NCI-H1436 treated with DMSO at 0.1 percent for 48 hours (cell line): ENCODE measurements at places on chromosomes 5 and 9.

GRCh38 chr5:53446908-53447307 is 33.5 kb upstream of the FST start:
- DNase-seq = no peak

DNA sequence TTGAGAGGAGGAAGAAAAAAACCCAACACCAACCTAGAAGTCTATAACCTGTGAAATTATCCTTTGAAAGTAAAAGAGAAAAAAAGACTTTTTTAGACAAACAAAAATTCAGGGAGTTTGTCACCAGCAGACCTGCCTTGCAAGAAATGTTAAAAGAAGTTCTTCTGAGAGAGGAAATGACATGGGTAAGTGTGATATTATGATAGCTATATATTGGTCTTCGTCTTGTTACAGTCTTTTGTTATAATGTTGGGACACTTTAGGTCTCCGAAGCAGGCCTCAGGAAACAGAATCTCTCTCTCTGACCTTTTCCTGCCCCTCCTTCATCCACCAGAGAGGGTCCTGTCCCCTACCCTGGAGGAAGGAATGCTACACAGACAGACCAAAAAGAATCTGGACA is 16.6 kb upstream of the MLANA start:
- DNase-seq = no peak

DNA sequence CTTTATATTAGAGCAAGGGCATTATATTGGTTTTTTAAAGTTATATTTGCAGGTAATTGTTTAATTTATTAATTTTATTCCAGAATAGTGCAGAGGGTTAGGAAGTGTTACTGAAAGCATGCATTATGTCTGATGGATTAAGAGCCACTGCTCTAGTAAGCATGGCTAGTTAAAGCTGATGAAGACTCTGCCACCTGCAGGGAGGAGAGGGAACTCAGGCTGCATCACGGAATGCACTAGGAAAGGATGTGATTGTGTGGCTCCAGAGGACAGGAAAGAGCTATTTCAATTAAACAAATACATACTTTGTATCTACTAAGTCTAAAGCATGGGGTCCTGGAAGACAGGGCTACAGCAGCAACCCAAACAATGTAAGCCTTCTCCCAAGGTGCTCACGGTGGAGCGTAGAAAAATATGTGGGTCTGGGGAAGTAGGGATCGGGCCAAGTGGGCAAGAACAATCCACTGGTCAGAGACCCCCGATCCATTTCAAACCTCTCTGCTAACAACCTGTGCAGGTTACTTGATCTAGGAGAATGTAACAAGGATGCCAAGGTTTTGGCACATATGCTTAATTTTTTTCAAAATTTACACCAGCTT is 15.3 kb upstream of the GRXCR2 start:
- no peak for DNase-seq

GRCh38 chr5:83683836-83684235 is 36.8 kb downstream of the HAPLN1 start:
- DNase-seq = no peak

DNA sequence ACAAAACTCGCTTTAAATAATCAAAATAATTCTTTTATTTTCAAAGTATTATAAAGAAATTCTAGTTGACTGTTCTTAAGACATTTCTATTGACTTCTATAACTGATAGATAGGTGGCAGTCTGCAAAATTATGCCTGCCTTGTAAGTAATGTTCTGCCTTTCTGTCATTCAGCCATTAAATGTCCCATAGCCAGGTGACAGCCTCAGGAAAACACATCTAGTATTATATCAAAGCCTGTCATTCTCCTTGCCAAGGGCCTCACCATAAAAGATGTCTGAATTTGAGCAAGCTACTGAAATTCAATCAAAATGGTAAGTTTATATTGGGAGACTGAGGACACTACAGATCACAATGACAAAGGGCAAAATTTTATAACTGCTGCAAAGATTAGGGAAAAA is 170.4 kb upstream of the COX7C start:
- no peak for DNase-seq

DNA sequence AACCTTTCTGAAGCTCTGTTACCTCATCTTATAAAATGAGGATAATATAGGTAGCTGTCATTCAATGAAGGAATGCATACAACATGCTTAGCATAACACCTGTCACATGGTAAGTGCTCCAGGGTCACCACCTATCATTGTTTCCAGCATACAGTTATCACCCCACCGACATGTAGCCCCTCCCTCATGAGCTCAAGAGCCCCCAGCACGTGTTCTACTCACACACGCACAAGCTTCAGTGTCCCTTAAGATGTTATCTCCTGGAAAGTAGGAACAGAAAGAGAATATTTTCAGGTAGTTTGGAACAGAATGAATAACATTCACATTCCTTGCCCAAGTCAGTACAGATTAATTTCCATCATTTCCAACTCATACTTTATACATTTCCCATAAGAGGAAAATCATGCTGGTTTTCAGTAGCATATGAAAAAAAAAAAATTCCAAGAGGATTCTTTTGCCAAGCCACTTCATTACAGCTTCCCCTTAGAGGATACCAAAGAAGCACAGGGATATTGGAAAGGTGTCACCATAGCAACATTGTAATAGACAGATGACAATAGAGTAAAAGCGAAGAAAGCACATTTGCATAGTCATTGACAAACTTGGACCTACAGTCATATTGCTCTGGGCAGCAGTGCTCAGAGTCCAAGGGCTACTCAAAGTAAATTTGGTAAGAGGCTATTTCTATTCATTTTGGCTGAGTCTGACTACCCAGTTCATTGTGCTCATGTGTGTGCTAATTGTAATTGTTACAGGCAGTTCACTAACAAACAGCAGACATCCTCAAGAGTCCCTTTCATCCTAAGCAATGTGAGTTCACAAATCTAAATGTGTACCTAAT is 1.5 kb upstream of the MOB3B start:
- no peak for DNase-seq

- no peak for DNase-seq
Observed at GRCh38 chr5:135871268-135871915, 24.2 kb downstream of the IL9 start.

- DNase-seq = no peak
Observed at GRCh38 chr9:114908104-114908622, 22.2 kb downstream of the TNFSF8 start.

DNA sequence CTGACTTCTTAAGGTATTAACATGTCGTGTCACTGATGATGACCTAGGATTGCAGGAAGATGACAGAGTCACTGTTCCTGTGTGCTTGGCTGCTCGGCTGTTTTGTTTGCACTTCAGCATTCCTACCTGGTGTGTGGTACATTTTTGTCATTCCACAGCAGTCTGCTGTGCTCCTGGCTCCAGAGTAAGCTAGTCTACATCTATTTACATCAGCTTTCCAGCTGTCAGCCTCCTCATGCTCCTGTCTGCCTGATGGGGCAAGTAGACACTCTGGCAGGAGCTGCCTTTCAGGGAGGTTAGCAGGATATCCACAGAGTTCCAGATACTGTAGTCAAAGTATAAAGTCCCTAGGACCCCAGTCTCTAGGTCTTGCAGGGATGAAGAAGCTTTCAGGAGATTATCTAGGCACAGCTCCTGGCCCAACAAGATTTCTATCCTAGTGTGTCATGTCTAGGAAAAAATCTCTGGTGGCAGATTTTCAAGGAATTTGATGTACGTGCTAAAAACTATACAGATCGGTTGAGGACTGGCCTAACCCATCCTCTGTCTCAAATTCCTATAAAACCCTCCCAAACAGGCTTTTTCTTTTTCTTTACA is 28.4 kb downstream of the RUSC2 start:
- no peak for DNase-seq
